ENCODE measurements at places on chromosomes 5 and 9.

GRCh38 chr5:84118551-84118950, 266.1 kb downstream of the EDIL3 start:
- DNase-seq = no peak

- peak; percentile 78 for DNase-seq
These were observed 37.7 kb downstream of the PCDHAC2 start for GRCh38 chr5:141003791-141004611.

DNA sequence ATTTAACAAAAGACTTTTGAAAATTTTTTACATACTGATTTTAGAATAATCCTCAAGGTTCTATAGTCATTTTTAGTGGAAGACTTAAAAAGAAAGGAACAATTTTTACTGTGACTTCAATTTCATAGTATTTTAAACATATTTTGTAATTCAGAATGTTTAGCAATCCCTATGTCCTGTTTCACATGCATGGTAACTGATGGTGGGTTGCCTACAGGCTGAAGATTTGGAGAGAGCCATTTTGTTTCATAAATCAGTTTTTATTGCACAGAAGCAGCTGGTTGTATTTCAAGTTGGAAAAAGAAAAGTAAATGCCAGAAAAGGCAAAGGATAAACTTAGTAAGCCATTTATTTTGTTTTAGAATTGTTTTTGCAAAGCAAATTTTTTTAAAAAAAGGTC, 24.0 kb downstream of the STARD4 start:
- no peak for DNase-seq

- DNase-seq = no peak
These were observed 563 bp upstream of the FGF10 start for GRCh38 chr5:44389823-44390143.

DNA sequence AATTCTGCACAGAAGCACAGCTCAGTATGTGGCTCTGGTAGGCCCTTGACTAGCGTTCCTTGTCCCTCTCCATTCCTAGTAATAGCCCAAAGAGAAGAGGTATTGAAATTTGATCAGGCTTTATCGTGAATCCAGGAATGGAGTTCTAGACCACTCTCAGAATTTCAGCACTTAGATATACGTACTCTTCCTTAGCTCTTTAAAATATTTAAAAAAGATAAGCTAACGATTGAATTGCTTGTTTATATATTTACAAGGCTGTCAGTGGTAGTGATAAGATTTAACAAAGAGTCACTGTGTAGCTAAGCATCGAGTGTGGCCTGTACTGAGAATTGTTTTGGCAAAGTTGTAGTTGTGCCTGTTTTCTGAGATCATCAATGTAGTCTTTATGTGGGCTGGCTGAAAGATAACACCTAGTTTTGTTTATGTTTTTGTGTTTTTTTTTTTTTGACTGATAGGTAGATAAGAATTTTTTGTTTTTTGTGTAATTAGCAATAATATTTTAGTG, 2.5 kb downstream of the KIAA1958 start:
- DNase-seq = no peak

- no peak for DNase-seq
These were observed 440.6 kb downstream of the CETN3 start for GRCh38 chr5:89968958-89969381.

DNA sequence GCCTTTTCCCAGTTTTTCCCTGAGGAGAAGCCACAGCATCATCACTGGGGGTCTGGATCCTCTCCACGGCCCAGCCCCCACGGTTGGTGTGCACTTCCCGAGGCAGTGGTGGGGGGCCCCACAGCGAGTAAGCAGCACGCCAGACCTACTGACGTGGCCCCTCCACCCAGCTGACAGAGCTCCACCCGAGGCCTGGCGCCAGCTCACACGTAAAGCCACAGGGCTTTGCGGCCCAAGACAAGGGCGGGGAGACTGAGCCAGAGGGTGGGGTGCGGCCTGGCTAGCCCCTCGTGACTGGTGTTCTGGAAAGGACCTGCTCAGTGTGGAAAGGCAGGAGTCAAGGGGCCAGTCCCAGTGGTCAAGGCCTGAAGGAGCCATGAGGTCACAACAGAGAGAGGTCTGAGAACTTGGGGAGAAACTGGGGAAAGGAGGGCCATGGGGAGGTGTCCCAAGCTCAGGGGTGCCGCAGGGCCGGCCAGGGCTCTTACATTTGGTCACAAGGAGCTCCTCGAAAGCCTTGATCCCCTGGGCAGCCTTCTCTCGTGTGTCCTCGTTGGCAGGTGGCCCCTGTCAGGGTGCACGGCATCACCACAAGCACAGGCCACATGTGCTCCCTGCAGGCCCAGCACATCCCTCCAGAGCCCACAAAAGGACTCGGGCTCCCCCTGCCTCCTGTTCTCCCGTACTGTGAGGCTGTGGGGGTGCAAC, 5.5 kb downstream of the SNAPC4 start:
- DNase-seq = no peak

DNA sequence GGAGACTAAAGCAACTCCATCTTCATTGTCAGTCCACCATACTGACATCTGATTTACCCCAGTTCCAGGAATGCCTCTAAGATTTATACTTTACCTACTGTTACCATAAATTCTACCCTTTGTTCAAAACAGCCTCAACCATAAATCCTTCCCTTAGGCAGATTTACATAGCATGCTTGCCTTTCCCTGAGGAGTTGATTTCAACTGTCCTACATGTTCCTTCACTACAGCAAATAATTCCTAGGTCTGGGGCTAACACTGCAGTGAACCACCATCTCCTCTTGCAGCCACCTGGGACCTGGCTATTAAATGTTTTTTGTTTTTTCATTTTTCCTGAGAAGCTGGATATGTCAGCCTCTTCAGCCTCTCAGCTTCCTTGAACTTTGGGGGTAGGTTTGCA, 166.9 kb upstream of the PDE4D start:
- no peak for DNase-seq

DNA sequence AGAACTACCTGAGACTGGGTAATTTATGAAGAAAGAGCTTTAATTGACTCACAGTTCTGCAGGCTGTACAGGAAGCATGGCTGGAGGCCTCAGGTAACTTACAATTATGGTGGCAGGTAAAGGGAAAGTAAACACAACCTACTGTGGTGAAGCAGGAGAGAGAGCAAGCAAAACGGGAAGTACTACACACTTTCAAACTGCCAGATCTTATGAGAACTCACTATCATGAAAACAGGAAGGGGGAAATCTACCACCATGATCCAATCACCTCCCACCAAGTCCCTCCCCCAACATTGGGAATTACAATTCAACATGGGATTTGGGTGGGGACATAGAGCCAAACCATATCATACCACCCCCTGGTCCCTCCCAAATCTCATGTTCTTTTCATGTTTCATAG, 58.7 kb upstream of the GPR151 start:
- no peak for DNase-seq

DNA sequence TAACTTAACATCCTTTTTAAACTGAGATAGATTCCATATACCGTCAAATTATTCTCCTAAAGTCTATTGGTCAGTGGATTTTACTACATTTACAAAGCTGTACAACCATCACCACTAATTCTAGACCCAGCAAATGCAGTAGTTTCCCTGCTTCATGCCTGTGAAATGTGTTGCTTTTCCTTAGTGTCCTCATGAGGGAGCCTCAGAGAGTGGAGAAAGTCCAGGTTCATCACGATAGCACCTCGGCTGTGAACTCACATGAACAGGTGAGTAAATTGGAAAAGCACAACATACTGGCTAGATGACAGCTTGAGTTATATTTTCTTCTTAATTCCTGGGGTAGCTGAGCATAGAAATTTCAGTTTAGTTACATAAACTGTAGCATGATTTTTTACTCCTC, 653.7 kb downstream of the MTRR start:
- DNase-seq = no peak

DNA sequence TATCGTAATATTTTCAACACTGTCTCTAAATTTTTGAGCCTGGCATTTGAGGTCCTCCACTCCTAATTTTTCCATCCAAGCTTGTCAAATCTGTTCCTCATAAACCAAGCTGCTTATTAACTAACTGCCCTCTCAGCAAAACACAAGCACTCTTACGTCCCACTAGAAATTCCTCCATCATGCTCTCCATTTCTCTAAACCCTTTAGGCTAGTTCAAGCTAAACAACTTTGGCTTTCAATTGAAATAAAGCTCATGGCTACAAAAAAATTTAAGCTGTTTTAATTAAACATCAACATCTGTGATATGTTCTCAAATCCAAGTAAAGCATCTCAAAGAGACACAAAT, 45.7 kb downstream of the RNF145 start:
- DNase-seq = no peak

DNA sequence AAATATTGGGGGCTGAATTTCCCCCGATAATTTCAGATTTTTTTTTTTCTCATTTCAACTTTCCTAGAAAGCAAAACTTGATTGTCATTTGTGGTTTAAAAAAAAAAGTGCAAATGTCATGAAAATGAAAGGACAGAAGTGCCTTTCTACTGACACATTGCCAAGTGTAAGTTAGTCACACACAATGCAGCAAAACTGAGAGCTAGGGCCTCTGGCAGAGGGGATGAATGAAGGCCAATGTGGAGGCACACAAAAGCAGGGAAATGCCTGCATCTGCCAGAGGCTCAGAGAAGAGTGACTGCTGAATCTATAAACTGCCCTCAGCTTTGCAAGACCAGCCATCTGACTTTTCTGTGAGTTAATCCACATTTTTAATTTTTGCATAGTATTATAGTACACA, 6.8 kb upstream of the IFNA5 start:
- DNase-seq = no peak

DNA sequence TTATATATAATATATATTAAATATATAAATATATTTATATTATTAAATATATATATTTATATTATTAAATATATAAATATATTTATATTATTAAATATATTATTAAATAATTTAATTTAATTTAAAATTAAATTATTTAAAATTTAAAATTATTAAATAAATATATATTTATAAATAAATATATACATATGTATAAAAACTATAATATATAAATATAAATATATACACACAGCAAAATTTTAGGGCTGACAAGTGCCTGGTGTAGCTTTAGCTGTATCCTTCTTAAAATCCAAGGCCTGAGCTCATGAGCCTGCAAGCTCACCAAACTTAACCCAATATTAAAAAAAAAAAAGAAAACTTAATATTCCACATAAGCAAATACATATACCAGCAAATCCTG, 53.2 kb downstream of the UBAP2 start:
- no peak for DNase-seq

DNA sequence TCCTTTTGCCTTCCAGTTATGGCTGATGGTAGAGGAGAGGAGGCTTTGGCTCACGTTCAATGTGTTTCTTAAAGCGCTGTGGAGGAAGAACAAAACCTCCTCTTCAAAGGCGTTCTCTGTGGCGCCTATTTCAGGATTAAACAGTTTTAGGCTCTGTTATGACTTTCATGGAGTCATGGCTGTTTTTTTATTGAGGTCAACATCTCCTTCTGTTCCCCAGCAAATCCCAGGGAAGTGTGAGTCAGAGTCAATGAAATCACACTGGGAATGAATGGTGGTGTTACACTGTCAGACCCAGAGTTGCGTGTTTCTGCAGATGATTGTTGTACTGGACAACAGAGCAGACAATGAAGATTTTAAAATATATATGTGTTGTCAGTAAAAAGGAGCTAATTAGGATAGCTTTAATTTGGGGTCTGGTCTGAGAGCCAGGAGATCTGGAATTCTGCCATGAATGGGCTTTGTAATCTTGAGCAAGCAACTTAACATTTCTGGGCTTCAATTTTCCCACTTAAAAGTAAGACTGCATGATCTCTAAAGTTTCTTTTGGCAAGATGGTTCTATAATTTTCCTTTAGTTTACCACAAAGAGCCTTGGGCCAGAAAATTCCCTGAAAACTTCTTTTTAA, 240.7 kb downstream of the CSNK1G3 start:
- peak; percentile 64 for DNase-seq
